Left ventricle myocardium superior (tissue), 1 donor: ENCODE measurements at places on chromosomes 3 and 15. TPM values are rescaled to one million over a fixed set of nuclear protein-coding genes. Genes with fewer than 3 reads are reported as not detected.

TMEM108 gene
- total RNA-seq: 0.52 TPM

DNA sequence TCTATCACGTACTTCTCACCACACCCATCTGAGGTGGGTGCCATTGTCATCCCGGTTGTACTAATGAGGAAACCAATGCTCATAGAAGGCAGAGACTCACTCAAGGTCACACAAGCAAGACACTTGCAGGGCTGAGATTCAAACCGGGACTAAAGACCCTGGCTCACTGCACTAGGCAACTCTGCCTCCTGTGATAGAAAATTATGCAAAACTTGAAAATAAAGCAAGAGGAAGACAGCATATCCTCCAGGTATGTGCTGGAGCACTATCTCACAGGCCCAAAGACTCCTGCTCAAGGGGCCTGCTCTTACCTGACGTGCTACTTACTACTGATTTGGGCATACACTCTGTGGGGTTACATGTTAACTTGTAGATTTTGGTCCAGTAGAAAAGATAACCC is 25.6 kb downstream of the ANXA2 start:
- no peak for DNase-seq

IMPG2 gene
- 0.20 TPM for total RNA-seq

DNA sequence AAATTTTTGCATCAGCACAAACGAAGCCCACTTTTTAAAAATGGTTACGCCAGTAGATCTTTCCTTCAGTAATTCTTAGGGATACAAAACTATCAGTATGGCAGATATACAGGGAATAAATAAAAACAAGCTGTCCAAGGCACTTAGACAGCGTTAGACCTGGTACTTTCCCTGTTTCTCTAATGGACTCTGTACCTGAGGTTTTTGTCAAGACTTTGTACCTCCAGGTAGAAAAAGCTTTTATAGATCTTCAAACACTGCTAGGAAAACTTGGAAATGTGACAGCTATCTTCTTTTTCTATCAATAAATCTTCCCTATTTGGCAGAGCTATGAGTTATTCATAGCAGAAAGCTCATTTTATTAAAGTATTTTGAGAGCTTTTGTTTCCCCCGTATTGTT is 477.8 kb downstream of the MAGI1 start:
- no peak for DNase-seq

ACOX2 gene
- 41.4 TPM for total RNA-seq

GRCh38 chr3:113222451-113223086 is 11.2 kb downstream of the BOC start:
- DNase-seq: no peak

DNA sequence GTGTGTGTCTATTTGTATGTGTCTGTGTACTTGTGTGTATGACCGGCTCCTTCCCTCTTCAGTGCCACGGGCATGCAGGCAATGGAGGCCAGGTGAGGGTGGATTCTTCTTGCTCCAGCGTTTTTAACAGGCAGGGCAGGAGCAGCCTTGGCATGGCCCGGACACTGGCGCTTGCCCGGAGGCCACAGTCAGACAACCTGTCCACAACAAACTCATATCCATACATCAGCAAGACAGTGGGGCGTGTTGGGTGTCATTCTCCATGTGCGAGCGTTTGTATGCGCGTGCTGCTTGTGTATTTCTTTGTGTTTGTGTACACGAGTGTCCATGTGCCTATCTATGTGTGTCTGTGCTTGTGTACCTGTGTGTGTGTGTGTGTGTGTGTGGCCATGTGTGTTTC is 29.8 kb downstream of the PTH1R start:
- DNase-seq: peak; percentile 18

DNA sequence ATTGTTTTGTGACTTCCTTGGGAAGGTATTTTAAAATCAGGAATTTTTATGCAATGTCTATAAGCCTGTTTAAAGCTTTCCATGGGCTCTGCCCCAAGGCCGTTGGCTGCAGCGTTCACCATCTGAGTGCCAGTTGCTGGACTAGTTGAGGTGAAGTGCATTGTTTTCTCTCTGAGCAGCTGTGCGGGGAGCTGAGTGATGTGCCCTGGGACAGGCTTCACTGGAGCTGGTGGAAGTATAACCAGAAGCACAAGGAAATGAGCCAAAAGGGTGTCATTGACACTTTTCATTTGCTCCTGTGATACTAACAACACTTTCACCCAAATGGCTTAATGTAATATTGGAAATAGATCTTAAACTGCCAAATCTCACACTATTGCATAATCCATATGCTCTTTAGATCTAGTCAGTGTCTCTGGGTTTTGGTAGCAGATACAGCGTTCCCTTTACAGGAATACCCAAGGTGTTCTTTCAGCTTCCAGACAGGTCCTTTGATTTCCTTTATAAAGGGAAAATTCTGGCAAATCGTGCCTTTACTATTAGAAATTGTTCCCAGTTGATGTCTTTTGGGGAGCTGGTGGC is 29.2 kb downstream of the APH1B start:
- DNase-seq: no peak

TMOD2 gene
- total RNA-seq: 9.2 TPM

GRCh38 chr15:48020166-48020565 is 100.6 kb upstream of the SLC24A5 start:
- DNase-seq: no peak

DNA sequence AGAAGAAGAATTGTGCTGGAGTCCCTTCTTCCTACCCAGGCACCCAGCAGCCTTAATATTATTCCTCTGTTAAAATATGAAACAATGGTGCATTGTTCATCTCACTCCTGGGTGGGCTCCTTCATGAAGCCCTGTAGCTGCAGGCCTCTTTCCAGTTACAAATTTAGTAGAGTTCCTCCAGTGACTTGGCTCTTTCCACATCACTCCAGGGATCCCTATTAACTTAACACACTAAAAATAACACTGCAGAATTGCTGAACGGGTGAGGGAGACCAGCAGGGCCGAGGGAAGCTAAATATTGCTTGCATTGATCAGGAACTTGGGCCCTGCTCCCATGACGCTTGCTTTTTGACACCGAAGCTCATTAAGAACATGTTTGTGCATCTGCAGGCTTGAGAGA is 142.3 kb downstream of the PDCD6IP start:
- no peak for DNase-seq

HTD2 gene
- total RNA-seq: 14.9 TPM
